ENCODE measurements at places on chromosomes 2 and 18.

GRCh38 chr2:233830111-233830802, 24.1 kb downstream of the HJURP start:
- DNase-seq = no peak

DNA sequence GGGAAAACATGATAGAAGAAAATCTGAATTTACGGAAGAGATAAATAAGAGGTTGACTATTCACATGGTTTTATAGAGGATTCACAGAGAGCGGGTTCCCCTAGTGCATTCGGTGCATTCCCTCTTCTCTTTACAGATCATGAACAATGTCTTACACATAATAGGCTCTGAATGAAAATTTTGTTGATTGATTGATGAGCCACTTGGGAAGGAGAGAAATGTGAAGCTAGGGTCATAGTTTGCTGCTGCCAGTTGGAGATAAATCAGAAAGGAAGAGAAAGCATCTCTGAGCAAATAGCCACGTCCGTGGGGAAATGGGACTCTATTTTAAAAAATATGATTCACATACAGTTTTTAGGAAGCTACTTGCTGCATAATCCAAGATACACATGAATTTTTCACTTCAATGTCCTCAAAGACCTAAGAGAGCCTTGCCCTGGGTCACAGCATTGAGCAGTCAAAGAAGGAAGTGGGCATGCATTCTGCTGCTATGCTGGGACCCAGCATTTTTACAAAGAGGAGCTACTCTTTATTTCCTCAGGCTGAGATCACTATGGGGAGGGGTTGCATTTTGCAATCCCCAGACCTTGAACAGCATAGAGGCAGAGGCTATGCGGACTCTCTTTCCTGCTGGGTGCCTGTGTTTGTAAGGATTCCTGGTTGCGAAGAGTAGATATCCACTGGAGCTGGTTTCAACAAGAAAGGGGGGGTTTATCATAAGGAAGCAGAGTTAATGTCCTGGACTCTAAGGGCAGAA, 395.3 kb downstream of the TSN start:
- no peak for DNase-seq

DNA sequence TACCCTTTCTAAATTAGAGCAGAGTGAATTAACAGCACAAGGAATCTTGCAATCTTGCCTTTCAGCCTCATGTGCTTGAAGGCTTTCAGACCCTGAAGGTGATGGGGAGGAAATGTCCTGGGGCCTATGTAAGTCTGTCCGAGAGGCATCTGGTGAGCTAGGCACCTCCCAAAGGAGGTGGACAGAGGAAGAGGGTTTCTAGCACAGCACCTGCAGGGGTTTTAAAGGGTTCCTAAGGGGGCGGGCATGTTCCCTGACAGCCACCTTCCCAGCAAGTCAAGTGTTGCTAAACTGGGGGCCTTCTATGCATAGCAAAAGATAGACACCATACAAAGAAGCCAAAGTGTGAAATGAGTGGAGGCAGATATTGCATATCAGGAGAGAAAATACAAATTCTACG, 88.5 kb downstream of the CDH2 start:
- DNase-seq = no peak

DNA sequence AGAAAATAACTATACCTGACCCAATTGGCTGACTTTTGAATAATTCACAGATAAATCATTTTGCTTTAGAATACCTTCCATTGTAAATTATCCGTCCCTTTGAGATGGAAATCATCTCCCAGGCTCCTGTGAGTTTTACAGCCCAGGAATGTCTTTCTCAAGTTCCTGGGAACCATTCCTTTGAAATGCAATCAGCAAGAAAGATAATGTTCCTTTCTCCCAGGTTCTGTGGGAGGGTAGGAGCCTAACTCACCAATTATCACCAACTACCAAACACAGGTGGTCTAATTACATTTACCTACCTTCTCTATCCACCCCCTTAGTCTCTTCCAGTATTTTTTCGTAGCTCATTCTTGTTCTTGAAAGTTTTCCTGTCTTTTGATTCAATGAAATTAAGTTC, 1016.0 kb downstream of the SOCS6 start:
- DNase-seq = no peak

- no peak for DNase-seq
Observed at GRCh38 chr18:79986726-79987125, 1.6 kb downstream of the TXNL4A start.

- no peak for DNase-seq
Observed at GRCh38 chr2:51510303-51510702, 478.4 kb upstream of the NRXN1 start.

- DNase-seq = no peak
Observed at GRCh38 chr2:123468071-123468470, 557.0 kb upstream of the CNTNAP5 start.

DNA sequence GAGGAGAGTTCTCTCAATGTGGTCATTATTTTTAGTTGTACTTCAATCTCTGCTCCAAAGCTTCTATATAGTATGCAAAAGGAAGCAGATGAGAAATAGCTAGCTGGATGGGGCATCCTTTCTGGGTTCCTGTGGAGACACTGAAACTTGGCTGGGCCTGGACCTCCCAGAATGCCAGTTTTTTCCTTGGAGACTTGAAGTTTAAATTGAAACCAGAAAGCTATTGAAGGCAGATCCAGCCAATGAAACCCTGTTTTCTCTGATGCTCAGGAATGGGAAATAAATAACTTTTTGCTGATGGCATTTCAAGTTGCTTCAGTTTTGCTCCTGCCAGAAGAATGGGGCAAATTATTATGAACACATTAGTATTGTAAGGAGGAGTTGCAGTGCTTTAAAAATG, 2.9 kb downstream of the SETBP1 start:
- DNase-seq = no peak

DNA sequence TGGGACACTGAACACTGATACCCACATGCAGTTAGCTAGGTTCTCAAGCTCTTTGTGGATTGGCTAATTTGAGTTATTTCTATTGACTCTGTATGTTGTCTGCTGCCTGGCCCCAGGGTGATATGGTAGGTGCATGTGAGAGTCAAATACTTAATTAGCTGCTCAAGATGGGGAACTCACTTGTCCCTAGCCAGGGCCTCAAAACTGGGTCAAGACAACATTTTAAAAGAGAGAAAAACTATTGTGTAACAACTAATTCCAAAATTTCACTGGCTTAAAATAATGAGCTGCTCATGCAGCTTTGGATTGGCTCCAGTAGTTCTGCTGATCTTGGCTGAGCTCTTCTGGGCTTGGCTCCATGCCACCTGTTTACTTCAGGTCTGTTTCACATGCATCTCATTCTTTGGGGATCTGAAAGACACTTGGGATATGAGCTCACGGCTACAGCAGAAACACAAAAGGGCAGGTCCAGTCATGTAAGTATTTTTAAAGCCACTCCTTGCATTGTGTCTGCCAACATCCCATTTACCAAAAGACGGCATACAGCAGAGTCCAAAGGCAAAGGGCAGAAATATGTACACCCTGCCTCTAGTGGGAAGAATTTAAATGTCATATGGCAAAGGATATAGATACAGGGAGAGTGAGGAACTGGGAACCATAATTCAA, 716.8 kb downstream of the SUCLG1 start:
- peak; percentile 80 for DNase-seq

- DNase-seq = no peak
Observed at GRCh38 chr2:181738074-181738473, 57.8 kb upstream of the NEUROD1 start.

DNA sequence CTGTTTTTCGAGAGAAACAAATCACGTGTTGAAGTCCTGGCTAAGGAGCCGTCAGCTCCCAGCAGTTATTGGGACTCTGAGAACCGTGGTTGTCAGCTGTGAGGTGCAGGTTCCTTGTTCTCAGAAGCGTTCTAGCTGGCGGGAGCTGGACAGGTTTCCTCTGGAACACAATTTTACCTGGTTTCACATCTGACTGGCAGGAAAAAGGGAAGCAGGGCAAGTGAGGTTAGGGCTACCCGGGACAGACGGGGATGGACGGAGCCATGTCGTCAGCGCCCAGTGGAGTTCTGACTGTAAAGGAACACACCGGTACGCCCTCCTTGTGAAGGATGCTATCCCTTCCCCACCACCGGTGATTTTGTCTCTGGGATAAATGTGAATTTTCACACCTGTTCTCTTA, 26.1 kb downstream of the ITGB1BP1 start:
- DNase-seq = no peak

DNA sequence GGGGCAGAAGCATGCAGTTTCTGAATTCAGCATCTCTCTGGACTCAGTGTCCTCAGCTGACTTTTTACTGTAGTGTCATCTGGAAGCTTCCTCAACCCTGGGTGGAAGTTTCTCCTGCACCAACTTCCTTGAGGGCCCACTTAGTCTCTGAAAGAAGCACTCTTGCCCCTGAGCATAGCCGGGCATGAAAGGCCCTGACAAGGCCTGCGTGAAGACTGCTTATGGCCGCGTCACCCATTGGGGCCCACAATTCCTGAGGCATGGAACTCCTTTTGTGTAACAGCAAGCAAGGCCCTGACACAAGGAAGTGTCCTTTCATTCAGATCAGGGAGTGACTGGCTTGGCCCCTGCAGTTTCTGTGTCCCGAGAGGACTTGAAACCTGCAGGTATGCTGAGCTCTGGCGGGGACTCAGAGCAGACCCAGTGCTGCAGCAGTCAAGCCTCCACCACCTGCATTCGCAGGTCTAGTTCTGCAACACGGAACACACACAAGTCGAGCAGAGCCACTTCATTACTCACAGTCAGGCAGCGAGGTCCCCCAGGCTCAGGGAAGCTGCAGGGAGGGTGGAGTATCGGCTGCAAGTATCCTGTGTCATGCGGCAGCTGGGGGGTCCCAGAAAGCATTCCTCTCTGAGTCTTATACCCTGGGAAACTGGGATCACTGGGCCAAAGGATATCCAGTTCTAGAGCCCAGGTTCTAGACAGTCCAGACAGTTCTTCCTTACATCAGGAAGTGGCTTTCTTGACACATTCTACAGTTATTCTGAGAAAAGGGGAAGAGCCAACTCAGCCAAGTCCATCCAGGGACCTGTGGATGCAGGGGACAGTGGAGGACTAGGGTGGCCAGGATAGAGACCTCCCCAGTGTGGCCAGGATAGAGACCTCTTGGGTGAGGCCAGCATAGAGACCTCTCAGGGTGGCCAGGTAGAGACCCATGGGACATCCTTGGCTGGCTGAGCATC, 35.6 kb upstream of the PRLH start:
- no peak for DNase-seq

DNA sequence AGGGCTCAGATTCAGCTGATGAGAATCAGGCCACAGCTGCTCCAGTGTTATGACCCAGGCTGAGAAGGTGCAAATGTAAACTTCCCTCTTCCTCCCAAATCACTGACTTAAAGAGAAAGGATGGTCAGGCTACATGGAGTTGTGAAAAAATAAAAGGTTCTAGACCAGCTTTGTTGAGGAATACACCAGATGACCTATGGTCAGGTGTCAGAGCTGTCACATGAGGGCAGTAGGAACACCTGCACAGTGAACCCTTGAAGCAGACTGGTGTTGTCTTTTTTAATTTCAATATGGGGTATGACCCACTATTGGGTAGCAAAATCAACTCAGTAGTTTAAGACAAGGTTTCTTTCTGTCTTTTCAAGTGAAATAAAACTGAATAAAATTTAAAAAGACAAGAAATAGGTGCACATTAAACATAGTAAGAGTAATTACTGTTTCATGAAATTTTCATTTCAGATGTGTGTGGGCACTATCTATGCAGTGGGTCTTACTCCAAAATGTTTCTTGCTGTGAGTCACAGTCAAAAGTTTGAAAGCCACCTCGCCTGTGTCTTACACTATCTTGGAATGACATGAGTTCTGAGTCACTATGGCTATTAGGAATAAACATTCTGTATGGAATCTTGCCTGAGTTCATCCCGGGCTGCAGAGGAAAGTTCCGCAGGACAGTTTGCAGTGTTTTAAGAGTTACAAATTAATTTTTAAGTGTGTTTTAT, 83.6 kb downstream of the ACVR1 start:
- DNase-seq = peak; percentile 49

DNA sequence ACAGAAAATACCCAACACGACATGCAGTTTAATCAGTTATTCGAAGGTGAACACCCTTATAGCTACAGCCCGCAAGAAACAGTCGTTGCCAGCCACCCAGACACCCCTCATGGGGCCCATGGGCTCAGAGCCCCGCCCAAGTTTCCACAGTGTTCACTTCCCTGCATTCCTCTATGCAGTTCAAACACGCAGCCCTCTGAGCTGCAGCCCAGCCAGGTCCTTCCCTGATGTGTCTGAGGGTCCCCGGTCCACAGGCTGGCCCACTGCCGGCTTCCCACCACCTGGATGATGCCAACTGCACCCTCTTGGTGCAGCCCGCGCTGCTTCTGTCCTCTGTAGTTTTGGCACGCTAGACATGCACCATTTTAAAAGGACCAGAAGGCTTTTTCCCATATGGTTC, 87.4 kb downstream of the ZNF516 start:
- DNase-seq = no peak

- DNase-seq = no peak
Observed at GRCh38 chr2:140270224-140270623, 1490.0 kb upstream of the NXPH2 start.

DNA sequence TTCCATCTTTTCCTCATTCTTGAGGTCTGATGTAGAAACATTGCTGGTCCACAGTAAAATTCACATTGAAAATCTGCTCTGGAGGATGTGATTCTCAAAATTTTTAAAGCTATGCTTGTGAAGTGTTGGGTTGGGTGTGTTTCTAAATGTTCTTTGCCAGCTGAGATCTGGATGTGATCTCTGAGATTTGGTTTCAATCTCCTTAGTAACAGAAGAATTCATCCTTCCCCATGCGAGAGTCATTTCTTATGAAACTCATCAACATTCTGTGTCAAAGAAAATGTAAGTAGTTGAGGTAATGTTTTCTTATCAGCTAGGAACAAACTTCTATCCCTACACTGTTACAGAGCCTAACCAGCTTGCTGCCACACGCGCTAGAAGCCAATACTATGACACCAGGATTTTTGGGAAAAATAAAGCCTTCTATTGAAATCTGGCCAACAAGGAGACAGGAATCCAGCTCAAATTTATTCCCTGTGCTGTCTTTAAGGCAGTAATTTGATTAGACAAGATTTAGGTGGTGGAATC, 134.9 kb downstream of the PTH2R start:
- no peak for DNase-seq

DNA sequence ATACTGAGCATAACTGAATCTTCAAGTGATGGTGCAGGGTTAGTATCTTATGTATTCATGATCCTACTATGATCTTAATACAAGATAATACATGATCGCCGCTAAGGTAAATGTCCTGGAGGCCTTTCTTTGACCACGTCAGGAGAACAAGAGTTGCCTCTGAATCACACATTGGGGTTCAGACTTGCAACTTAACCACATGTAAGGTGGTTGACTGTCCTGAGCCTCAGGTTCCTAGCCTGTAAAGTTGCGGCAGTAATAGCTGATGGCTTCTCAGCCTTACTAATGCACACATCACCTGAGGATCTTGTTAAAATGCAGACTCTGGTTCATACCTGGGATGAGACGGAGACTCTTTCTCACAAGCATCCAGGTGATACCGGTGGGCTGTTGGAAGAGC, 112.5 kb downstream of the MGAT5 start:
- no peak for DNase-seq
